ENCODE measurements at places on chromosomes 7 and 10.

DNA sequence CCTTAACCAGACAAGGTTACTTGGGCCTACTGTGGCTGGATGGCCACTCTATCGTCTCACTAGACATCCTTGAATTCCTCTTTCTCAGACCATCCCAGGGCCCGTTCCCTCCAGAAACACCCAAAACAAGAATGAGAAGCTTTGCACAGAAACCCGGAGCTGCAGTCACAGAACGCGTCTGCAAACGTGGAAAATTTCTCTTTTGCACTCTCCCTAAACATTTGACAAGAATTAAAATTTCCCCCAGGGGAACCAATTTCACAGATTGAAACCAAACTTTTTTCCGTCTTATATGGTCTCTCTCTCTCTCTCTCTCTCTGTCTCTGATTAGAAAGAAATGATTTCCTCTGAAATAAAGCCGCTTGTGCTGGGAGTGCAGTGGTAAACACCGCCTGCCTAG lies 120.7 kb downstream of the MKX start:
- no peak for DNase-seq

GRCh38 chr10:132065491-132066105 lies at the start of gene JAKMIP3:
Gene JAKMIP3 (plus strand): TSS chr10:132065946. CDS start chr10:132104809, 38,863 bp downstream.
- no peak for DNase-seq

GRCh38 chr10:117530791-117531190 lies 11.8 kb upstream of the EMX2 start:
- DNase-seq: no peak

GRCh38 chr7:51451751-51452476 lies 135.3 kb upstream of the COBL start:
- no peak for DNase-seq

DNA sequence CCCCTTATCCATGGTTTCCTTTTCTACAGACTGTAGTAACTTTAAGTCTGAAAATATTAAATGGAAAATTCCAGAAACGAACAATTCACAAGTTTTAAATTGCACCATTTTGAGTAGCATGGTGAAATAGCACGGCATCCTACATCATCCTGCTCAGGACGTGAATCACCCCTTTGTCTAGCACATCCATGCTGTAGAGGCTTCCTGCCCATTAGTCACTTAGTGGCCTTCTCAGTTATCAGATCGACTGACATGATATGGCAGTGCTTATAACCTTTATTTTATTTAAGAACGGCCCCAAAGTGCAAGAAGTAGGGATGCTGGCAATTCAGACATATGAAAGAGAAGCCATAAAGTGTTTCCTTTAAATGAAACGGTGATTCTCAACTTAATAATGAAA lies 82.7 kb downstream of the CPXM2 start:
- DNase-seq: no peak

DNA sequence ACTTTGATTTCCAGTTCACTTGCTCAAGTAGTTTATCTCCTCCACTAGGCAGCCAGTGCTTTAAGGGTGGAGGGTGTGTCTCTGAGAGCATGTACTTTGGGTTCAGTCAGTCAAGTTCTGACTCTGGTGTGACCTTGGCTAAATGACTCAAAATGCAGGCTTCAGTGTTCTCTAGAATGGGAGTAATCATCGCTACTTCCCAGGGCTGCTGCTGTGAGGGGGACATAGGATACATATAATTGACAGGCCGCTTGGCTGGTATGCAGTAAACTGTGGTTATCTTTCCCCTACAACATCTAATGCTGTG lies 3.5 kb downstream of the PTPRE start:
- DNase-seq: no peak

GRCh38 chr7:131633342-131633843 lies 77.0 kb upstream of the PODXL start:
- DNase-seq: no peak

Measured in stimulated activated CD8-positive, alpha-beta memory T cell treated with anti-CD3 and anti-CD28 coated beads, Interleukin-4, amount 100 ng/mL, for 1 hour (primary cell).